H1 (cell line): ENCODE measurements at places on chromosomes 2 and 18.
A peak's percentile ranks its signal among the peaks of the same experiment; 100 is the strongest.

- peaks cover 18% of the 10 kb centered on the region for H3K4me1 ChIP-seq
- DNase-seq, result no peak
- peaks cover 49% of the 10 kb centered on the region for H3K27me3 ChIP-seq
- no peak overlapping the region for H3K27ac ChIP-seq
- H3K4me3 ChIP-seq, result peak overlapping the region; percentile 70
Measured at GRCh38 chr18:75205514-75206132, 3.3 kb downstream of the PTGR3 start.

DNA sequence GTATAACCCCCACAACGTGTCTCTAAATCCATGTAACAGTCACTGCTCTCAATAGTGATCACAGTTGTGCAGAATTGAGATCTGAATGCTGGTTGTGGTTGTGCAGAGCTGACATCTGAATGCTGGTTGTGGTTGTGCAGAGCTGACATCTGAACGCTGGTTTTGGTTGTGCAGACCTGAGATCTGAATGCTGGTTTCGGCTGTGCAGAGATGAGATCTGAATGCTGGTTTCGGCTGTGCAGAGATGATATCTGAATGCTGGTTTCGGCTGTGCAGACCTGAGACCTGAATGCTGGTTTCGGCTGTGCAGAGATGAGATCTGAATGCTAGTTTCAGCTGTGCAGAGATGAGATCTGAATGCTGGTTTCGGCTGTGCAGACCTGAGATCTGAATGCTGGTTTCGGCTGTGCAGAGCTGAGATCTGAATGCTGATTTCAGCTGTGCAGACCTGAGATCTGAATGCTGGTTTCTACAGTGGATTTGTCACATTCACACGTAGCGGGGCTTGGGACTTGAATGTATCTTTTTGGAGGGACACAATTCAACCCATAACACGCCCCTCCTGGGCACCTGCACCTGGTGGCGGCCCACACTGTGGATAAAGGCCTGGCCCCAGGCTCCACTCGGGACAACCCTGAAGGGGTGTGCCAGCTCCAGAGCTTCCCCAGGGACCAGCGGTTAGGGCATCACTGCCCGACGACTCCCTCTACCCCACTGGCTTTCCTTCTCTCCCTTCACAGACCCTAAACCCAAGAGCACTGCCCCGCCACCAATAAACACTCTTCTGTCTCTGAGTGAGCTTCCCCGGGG lies 51.1 kb upstream of the SLC66A3 start:
- no peak overlapping the region for H3K27ac ChIP-seq
- no peaks in the 10 kb centered on the region for H3K36me3 ChIP-seq
- no peak for DNase-seq
- H3K27me3 ChIP-seq, result no peaks in the 10 kb centered on the region
- H3K4me1 ChIP-seq, result no peaks in the 10 kb centered on the region

GRCh38 chr2:127424598-127425520 lies 6.6 kb downstream of the PROC start:
- DNase-seq, result no peak
- H3K27me3 ChIP-seq, result peaks cover 27% of the 10 kb centered on the region
- H3K4me3 ChIP-seq, result no peak overlapping the region
- H3K4me1 ChIP-seq, result peaks cover 9% of the 10 kb centered on the region; the same call in 1 of the 2 replicates
- no peaks in the 10 kb centered on the region for H3K36me3 ChIP-seq

- peaks cover 18% of the 10 kb centered on the region; the same call in 1 of the 2 replicates for H3K4me1 ChIP-seq
- H3K27ac ChIP-seq, result no peak overlapping the region
- no peaks in the 10 kb centered on the region for H3K36me3 ChIP-seq
Measured at GRCh38 chr2:58543442-58543841, 302.3 kb upstream of the FANCL start.

GRCh38 chr18:78986018-78986481 lies 6.4 kb downstream of the SALL3 start:
- no peak overlapping the region for H3K27ac ChIP-seq
- no peaks in the 10 kb centered on the region for H3K36me3 ChIP-seq
- peak; percentile 53 for DNase-seq
- H3K4me1 ChIP-seq, result peaks cover 13% of the 10 kb centered on the region
- peak overlapping the region; percentile 75 for H3K4me3 ChIP-seq
- no peaks in the 10 kb centered on the region for H3K27me3 ChIP-seq

DNA sequence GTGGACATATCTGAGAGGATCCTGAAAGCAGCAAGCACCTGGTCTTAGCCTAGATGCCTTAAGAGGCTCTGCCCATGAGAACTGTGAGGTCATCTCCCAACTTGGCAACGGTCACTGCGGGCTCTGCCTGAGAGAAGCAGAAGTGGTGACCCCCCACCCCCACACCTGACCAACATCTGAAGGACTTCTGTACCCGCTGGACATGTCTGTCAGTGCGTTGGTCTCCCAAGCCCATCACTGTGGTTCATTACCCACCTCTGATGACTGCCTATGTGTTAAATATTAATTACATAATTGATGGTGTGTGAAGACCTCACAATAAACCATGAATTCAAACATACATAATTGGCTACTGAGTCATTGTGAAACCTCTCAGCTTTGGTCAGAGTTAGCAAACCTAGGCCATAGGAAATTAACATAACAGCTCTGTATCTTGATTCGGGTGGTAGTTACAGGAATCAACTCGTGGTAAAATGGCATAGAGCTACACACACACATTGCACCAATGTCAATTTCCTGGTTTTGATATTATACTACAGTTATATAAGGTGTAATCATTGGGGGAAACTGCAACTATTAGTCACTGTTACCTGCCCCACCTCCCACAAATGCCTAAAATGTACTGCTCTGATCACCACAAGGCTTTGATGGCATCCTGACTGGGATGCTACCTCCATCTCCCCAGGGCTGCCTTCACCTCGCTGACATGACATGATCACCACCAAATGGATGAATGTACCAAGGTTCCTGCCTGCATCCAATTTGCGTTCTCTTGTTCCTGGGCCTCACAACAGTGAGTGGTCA lies 4.3 kb upstream of the GALNT1 start:
- H3K27ac ChIP-seq, result no peak overlapping the region
- no peak overlapping the region for H3K4me3 ChIP-seq
- no peaks in the 10 kb centered on the region for H3K27me3 ChIP-seq
- peaks cover under 1% of the 10 kb centered on the region; the same call in 1 of the 2 replicates for H3K4me1 ChIP-seq
- no peak for DNase-seq
- no peaks in the 10 kb centered on the region; the same call in 1 of the 2 replicates for H3K36me3 ChIP-seq
